ENCODE measurements at places on chromosomes 1 and 21.

DNA sequence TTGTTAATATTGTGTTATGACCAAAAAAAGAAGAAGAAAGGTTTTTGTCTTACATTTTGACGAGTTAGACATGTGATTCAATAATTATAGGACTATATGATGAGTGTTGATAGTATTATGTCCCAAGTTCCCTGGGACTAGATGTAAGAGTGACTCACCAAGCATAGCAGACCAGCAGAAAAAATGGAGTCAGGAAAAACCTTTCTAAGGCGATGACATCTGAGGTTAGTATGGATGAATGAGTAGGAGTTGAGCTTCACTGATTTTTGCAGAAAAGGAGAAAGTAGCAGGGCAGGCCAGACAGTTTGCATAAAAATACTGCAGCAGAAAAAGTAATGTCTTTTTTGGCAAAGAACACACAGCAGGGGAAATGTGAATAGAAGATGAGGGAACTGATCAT is 1041.3 kb upstream of the ADGRL4 start:
- DNase-seq, result no peak

DNA sequence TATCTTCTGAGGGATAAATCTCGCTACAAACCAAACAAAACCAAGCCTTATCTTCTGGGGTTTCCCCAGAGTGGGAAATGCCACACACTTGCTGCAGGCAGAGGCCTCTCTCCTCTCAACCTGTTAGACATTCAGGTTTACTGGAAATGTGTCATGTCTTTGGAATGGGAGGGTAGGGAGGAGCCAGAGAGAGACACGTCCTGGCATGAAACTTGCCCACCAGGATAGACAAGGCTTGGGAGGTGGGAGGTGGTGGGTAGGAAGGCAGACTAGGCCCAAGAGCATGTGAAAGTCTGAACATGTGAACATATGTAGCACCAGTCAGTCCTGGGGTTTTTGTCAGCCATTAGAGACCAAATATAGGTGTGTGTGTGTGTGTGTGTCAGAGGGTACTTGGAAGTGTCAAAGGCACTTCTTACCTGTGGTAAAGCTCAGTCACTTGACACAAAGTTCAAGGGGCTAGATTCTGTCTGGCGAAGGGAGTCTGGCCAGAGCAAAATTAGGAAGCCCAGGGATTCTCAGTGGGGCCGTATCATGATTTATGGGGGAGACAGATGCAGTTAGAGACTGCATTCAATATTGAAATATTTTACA is 32.4 kb upstream of the PIGC start:
- DNase-seq, result no peak

DNA sequence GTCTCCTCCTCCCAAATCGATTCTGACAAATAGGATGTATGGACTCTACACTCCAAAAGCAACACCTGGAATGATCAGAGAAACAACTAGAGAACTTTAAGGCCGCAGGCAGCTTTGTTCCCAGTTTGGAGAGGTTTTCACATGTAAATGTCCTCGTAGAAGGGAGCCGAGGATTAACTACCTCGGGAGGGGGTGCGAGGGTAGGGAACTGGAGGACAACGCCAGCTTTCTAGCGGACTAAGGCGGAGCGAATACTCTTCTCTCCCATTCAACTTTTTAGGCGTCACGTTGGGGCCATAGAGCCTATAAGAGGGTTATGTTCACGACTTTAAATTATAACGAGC is 1.2 kb downstream of the SCAF4 start:
- no peak for DNase-seq

GRCh38 chr1:10687782-10688408 is 108.6 kb downstream of the CASZ1 start:
- no peak for DNase-seq

GRCh38 chr1:224456637-224456953 is 22.0 kb upstream of the WDR26 start:
- no peak for DNase-seq

DNA sequence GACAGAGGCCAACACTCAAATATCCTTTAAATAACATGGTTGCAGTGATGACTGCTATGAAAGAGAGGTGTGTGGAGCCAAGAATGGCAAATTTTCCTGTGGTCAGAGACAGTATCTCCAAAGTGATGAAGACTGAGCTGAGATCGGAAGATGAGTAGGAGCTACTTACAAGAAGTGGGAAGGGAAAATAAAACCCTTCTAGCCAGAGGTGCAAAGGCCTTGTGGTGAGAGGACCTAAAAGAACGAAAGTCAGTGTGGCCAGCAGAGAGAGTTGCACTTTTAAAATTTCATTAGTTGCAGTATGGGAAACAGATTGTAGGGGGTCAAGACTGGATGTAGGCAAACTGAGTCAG is 17.8 kb downstream of the SLAMF7 start:
- DNase-seq, result no peak
